Smooth muscle cell of the brain vasculature (primary cell): ENCODE measurements at places on chromosomes 7 and 10.

DNA sequence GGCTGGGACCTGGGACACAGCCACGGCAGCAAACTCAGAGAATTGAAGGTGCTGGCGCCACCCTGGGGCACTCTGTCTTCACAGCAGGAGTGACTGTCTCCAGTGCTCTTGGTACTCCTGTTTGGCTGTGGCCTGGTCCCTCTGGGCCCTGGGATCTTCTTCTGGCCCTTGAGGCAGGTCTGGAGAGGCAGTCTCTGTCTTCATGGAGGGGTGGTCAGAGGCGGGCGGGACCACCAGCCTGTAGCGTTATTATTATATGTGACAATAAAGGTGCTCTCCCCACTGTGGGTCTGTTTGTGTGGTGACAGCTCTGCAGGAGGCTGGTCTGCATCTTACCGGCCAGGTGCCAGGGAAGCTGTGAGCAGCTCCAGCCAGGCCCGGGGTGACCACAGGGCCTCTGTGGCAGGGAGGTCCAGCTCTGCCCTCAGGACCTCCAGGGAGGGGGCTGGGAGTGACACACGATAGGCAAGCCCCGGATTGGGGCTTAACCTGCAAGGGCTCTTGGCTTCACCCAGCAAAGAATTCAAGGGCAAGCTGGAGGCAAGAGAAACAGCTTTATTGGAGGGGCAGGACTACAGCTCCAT lies 70.3 kb downstream of the MYL10 start:
- no peak for DNase-seq

DNA sequence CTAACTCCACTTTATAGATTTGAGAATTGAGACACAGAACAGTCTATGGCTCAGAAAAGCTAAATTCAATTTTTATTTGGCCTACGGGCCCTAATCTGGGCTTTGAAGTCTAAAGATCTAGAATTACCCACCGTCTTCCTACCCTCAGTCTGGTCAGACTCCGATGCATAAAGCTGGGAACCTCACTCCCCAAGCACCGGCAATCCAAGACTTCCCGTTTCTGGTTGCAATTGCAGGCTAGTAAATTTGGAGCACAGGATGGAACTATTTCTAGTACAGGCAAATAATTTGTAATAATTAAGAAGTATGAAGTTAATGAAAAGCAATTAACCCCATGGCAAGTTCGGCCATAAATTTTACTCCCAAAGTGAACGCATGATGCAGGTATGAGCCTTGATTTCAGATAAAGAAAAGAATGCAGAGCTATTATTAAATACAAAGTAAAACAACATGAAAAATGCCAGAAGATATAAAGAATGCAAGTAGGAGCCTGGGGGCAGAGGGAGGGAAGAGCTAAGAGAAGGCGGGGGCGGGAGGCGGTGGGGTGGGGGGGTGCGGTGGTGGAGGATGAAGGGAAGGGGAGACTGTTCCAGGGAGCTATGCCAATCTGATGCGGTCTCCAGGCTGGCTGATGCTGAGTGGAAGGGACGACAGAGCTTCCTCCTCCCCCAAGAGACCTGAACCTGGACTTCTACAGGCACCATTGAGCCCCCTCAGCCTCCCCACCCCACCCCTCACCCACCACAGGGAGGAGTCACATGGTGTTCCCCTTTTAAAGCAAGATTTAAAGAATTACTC lies 45.1 kb downstream of the BPGM start:
- DNase-seq, result no peak

- DNase-seq, result peak; percentile 37
Observed at GRCh38 chr10:100878291-100878910, 34.4 kb upstream of the SLF2 start.

DNA sequence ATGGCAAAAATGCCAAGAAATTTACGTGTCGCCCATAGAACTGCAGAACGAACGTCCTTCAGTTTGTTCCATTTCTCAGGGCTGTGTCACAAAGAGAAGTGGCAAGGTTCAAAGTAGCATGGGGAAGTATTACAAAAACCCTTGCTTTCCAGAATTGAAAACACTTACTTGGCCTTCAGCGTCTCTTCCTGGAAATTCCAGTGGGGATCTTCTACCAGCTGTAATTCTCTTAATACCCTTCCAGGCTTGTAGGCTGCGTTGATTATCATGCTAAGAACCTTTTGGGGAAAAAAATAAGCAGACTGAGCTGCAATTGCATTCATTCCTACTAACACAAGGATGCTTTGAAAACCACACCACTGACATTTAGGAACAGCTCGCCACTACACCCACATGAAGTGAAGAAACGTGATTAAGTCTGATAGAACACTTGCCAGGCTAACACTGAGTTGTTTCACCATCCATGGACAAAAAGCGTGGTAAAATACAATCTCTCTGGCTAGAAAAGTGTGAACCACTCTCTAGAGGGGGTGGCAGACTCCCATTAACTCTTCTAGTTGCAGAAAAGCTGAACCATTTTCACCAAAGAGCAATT lies 222.3 kb downstream of the SFMBT2 start:
- DNase-seq, result no peak

DNA sequence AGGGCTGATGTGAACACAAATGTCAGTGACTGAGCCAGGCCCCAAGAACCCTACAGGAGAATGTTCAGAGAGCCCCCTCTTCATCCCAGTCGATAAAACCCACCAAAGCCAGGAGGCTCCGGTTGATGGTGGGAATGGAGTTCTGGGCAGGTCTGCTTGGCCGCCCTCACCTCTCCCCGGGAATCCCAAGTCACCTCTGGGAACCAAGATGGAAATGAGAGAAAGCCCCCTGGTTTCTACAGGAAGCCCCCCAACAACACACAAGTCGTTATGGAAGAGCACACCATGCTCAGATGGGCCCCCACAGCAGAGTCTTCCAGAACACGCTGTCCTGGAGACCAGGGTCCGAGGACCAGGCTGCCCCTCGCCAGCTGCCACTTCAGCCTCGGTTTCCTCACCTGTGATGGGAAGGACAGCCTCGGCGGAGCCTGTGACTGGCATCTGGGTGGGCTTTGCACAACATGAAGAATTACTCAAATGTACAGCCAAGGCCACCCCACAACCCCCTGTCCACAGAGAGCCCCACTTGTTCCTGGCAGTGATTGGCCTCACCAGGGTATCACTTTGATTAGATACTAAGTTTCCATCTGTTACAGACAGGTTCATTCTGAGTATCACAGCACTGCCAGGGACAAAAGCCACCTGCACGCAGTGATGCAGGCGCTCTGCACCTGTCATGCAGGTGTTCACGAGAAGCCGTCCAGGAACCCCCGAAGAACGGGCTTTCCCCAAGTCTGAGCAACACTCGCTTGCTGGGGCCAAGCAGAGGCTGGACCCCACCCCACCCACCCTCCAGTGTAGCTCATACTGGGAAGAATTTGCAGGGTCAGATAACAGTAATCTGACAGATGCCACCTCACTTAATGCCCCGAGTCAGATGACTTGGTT lies 57.6 kb downstream of the MKI67 start:
- DNase-seq, result no peak

GRCh38 chr7:27586825-27587224 lies 75.9 kb downstream of the HIBADH start:
- DNase-seq, result no peak

DNA sequence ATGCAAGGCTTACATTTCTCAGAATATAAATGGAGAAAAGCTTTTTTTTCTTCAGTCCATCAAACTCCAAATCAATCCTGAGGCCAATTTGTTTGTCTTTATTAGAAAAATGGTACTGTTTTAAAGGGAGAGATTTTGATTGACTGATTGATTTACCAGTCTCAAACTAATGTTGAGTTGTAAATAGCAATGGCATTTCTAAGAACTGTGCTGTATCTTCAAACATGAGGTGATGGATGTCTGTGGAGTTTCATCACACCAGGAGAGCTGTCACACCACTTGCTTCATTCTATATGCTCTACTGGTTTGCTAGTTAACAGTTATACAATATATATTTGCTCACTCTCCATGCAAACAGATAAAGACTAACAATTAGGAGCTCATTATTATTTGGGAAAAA lies 39.0 kb upstream of the LRRTM3 start:
- DNase-seq, result no peak

GRCh38 chr10:132365102-132365501 lies 31.9 kb upstream of the PWWP2B start:
- DNase-seq, result no peak

GRCh38 chr7:5433181-5433580 lies 9.5 kb upstream of the TNRC18 start:
- no peak for DNase-seq

GRCh38 chr7:119413314-119413805 lies 859.6 kb upstream of the KCND2 start:
- no peak for DNase-seq

GRCh38 chr10:89981891-89982290 lies 280.5 kb downstream of the KIF20B start:
- no peak for DNase-seq

GRCh38 chr10:71053169-71053895 lies 159.0 kb upstream of the UNC5B start:
- no peak for DNase-seq

GRCh38 chr7:69399401-69399800 lies 198.9 kb upstream of the AUTS2 start:
- no peak for DNase-seq

DNA sequence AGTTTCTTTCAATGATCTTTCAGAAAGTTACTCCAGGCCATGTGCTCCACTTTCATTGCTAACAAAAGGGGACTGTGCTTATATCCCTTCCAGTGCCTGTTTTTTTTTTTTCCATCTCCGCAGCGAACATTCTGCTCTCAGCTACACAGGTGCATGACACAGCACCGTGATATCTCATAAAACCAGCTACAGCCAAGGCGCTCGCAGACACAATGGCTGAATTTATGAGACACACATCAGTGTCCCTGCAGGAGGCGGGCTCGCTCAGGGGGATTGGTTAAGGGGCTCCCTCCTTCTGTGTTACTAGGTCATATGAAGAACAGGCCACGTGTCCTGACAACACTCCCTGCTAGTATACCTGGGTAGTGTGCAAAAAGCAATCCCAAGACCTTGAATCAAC lies 245.5 kb downstream of the SKAP2 start:
- DNase-seq, result no peak

- DNase-seq, result no peak
Observed at GRCh38 chr10:74500026-74500704, 326.2 kb upstream of the KAT6B start.

DNA sequence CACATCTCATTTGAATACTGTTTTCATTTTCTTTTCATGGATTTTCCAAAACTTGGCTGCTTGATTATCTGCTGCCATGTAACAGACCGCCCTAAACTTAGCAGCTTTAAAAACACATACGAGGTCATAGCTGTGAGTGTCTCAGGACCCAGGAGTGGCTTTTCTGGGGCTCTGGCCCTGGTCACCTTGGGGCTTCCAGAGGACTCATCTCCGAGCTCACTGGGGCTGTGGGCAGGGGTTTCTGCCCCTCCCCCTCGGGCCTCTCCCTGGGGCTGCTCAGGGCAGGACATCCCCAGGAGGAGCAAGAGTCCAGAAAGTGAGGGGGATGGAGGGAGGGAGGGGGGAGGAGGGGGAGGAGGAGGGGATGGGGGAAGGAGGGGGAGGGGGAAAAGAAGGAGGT lies 77.0 kb downstream of the NKX6-2 start:
- no peak for DNase-seq

DNA sequence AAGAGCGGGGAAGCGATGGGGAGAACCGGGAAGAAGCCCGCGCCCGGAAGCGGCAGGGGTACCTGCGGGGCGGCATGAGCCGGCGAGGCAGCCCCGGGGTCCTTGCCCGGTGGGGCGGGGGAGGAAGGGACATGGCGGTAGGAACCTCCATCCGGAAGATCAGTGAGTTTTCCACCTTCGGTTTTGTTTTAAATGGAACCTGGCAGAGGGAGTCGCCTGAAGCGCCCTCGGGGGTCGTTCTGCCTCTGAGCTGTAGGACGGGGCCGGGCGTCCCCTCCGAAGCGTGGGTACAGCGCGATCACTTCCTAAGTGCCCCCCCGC lies 471 bp downstream of the PFKP start:
- DNase-seq, result no peak

GRCh38 chr10:75097666-75098285 lies 13.7 kb upstream of the SAMD8 start:
- no peak for DNase-seq

DNA sequence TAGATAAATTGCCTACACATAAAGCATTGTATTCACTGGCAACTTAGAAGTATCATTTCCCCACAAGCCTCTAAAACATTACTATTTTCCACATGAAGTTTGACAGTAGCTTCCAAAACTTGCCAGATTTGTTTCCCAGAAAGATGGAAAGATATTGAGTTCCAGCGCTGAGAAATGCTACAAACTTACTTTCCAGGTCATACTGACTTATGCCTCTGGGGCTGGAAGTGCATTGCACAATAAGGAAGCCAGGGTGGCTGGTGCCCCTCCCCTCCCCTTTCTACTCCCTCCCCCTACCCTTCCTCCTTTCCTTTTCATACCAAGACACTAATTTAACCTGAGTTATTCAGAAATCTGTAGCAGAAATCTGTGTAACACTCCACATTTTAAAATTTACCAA lies 212.6 kb downstream of the WDR37 start:
- DNase-seq, result no peak

DNA sequence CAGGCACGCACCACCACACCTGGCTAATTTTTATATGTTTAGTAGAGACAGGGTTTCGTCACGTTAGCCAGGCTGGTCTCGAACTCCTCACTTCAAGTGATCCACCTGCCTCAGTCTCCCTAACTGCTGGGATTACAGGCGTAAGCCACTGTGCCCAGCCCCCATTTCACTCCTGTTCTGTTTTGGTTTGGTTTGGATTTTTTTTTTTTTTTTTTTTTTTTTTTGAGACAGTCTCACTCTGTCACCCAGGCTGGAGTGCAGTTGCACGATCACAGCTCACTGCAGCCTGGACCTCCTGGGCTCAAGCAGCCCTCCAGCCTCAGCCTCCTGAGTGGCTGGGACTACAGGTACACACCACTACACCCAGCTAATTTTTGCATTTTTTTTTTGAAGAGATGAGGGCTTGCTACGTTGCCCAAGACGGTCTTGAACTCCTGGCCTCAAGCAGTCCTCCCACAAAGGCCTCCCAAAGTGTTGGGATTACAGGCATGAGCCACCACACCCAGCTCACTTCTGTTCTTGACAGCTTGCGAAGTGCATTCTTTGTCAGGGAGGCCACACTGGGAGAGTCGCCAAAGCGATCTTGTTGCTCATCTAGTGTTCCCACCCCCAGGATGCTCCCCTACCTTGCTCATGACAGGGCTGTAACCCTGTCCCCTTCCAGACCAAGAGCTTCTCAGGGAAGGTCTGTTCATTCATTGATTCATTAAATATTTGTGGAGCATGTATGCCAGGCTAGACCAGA lies 229.1 kb downstream of the CUX1 start:
- no peak for DNase-seq

DNA sequence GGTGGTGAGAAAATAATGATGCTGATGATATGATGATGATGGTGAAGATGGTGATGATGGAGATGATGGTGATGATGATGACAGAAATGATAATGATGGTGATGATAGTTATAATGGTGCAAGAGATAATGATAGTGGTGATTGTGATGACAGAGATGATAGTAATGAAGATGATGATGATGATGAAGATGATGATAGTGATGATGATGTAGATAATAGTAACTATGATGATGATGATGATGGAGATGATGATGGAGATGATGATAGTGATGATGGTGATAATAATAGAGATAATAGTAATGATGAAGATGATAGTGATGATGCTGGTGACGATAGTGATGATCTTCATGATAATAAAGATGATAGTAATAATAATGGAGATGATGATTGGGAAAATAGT lies 22.2 kb downstream of the ABCA13 start:
- DNase-seq, result no peak

- DNase-seq, result peak; percentile 7
Observed at GRCh38 chr10:96124230-96125141, 5.6 kb upstream of the ZNF518A start.

- no peak for DNase-seq
Observed at GRCh38 chr10:37762287-37762686, 95.1 kb downstream of the ZNF248 start.

GRCh38 chr10:129110780-129111179 lies 356.3 kb upstream of the MGMT start:
- no peak for DNase-seq
